ENCODE measurements at places on chromosomes 1 and 21.
A peak's percentile ranks its signal among the peaks of the same experiment; 100 is the strongest.

DNA sequence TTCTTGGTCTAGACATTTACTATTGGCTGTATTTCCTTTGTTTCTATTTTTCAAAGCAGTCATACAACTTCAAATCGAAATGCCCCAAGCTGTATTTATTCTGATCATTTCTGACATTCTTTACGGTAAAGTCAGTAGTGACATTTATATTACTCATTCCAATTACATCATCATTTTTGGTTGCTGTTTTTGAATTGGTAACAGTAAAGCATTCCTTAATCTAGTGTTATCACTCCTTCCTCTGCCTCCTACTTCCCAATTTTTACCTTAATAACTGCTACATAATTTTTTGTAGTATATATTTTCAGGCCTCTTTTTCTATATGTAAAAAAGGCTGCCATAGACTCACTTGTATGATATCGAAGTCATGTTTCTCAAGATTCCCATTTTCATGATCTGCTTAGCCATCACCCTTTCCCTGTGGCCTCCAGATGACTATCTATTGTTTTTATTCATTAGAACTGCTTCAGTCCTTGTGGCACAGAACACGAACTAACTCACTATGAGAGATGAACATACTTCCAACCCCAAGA is 167.2 kb downstream of the RUNX1 start:
- DNase-seq: peak; percentile 95

DNA sequence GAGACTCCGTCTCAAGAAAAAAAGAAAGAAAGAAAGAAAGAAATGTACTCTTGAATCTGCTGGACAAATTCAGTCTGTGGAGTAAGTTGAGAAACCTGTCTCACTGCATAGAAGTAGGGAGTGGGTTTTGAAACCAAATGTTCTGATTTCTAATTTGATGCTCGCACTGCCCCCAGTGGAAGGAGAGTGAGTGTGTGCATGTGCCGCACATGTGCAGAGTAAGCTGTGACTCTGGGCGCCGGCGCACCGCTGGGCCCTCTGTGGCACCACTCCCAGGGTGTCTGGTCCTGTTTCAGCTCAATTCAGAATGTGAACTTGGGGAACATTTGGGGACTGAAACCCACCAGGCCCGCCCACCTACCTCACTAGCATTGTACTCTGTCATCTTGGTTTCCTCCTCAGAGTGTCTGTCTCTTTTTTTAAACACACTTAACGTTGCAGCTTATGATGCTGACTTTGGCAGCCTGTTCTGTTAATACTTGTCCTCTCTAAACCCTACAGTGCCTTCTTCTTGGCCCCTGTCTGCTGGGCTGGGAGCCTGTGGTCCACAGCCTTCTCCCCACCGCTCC is 104.6 kb downstream of the CACNA1E start:
- no peak for DNase-seq

DNA sequence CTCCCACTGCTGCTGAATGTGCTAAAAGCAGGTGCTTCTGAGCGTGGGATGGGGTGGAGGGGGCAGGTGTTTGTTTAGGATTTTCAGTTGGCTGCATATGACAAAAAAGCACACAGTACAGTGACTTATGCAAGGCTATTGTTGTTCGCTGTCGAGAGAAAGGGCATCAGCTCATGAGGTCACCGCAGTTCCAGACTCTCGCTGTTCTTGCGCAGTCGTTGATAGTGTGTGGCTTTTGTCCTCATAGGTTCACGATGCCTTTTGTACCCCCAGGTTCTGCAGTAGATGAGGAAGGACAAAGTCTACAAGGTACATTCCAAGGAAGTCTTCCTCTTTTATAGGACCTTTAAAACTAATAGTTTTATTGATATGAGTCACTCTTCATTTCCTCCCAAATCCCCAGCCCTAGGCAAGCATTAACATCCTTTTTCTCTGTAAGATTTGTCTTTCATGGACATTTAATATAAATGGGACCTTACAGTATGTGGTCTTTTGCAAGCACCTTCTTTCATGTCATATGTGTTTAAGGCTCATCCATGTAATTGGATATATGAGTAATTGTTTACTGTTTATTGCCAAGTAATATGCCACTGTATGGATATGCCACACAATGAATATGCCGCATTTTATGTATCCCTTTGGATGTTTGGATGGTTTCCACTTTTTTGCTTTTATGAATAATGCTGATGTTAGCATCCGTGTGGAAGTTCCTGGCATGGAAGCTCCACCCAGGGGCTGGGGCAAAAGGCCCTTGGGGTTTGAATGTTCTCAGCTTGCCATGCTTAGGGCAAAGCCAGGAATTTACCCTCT is 14.5 kb upstream of the NLRP3 start:
- peak; percentile 30 for DNase-seq

DNA sequence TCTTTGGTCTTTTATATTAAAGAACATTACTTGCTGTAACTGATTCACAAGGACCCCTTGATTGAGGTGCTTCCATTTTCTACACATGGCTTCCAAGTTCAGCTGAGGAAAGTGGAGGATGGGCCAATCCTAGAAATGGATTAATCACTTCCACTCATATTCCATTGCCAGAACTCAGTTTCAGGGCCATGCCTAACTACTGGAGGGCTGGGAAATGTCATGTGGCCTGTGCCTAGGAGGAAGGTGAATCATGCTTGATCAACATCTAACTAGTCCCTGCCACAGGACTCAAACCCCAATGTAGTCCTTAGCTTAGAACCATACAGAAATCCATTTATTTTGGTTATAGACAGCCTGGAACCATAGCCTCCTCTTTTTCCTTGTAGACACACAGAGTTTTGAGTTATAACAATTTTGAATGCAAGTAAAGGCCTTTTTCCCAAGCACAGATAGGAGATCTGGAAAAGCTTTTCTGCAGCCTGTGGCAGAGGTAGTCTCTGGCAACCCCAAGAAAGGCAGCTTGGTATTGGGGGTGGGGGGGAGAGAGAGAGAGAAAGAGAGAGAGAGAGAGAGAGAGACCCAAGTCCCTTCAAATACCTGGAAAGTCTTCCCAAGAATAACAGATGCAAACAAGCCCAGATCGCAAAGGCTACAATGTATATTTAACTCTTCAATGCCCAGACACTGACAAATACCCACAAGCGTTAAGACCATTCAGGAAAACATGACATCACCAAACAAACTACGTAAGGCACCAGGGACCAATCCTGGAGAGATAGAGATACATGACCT is 12.5 kb downstream of the MAST2 start:
- DNase-seq: no peak

GRCh38 chr1:34856697-34857096 is 2.9 kb downstream of the SMIM12 start:
- no peak for DNase-seq

- DNase-seq: no peak
Observed at GRCh38 chr1:116891396-116892079, 18.2 kb upstream of the PTGFRN start.

DNA sequence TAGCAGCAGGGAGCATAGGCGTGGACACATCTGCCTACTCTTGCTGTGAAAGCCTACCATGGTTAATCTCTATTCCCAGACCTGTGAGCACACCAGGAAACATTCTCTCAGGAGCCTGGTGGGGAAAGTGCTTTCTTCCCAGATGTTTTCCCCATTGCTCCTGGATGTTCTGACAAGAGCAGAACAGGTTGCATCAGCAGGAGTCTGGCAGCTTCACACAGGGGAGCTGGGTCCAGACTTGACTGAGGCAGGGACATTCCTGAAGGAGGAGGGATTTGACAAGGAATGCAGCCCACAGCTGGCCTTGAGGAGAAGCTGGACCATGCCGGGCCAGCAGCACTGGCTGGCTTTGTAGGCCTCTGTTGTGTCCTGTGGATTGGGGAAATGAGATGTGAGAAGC is 21.0 kb upstream of the ARTN start:
- no peak for DNase-seq

GRCh38 chr1:3125078-3125477 is 56.1 kb downstream of the PRDM16 start:
- no peak for DNase-seq

DNA sequence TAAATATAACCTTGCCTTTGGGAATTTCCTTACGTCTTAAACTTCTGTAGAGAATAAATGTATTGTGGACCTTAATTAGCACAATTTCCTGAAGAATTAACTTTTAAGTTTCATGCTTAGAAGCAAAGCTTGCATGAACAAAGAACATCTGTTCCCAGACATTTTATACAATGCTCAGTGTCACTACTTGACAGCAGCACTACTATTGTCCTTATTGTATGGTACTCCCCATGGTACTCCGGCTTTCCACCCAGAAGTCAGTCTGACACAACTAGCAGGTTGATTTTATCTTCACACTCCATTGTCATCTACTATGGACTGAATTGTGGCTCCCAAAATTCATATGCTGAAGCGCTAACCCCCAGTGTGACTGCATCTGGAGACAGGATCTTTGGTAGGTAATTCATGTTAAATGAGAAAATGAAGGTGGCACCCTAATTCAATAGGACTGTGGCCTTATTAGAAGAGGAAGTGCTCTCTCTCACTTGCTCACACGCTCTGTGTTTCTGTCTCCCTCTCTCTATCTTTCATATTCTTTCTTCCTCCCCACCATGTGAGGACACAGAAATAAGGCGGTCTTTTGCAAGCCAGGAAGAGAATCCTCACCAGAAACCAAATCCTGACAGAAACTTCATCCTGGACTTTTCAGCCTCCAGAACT is 10.7 kb upstream of the OR2B11 start:
- no peak for DNase-seq

- DNase-seq: no peak
Observed at GRCh38 chr1:169059421-169059820, 47.1 kb upstream of the ATP1B1 start.

DNA sequence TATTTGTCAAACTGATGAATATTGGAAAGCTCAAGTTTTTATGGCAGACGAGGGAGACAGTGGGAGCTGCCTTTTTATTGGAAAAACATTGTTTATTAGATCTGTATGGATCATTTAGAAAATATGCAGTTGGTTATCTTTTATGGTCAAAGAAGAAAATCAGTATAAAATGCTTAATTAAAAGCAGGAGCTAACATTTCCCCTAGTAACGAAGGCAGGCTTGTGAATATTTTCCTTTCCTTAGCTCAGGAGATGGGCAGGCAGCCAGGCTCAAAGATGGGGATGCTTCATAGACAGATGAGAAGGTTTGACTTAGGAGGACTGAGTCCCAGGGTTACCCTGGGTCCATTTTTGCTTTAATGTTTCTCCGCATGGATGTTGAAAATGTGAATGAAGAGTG is 26.0 kb downstream of the ROR1 start:
- DNase-seq: no peak

GRCh38 chr1:7754234-7754633 is 16.9 kb upstream of the VAMP3 start:
- DNase-seq: no peak

DNA sequence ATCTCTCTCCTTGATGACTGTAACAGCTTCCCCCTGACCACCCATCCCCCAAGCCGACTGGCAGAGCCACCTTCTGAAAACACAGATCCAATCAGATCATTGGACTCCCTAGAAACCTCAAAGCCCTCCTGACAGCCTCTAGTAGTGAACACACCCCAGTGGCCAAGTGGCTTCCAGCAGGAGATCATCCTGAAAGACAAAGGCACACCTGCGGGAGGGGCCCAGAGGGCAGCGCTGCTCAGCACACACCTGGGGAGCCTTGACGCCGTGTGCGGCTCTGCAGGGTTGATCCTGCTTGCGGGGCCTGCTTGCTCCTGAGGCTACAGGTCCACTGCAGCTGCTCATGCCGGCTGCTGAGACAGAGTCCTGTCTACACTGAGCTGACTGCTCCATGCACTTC is 41.5 kb downstream of the SLC66A1 start:
- DNase-seq: no peak

- peak; percentile 60 for DNase-seq
Observed at GRCh38 chr1:165114022-165114888, 242.3 kb downstream of the LMX1A start.

- no peak for DNase-seq
Observed at GRCh38 chr1:32250893-32251716, at the start of gene LCK. LCK (plus strand) TSS chr1:32251265; CDS start chr1:32274330, 23,065 bp downstream.

DNA sequence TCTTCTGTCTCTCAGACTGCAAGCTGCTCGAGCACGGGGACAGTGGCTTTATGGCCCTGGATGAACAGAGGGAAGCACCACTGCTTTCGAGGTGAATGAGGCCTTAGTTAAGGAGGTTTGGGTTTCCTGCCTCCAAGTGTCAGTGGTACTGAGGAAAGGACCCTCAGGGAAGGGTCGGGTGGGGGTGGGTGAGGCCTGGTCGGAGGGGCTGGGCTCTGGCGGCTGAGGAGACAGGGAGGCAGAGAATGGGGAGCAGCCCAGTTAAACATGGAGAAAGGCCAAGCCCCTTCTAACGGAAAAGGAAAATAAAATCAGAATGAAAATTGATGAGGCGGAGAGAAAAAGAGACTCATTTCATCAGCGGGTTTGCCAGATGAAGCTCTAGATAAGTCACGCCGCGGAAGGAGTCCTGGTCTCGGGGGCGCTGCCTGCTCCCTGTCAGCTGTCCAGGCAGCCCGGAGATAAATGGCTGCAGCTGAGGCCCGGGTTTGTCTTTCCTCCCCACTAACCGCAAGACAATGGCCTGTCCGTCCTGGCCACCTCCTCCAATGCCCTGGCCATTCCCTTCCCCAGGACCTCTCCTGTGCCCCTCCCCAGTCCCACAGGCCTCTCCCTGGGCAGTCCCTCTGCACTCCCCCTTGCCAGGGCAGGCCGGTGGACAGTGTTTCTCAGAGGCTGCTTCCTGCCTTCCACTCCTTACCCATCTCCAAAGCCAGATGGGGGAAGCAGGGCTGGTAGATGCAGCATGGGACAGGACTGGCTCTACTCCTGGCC is 55.2 kb downstream of the LRRN2 start:
- no peak for DNase-seq

Data from A172 (cell line).